Neural progenitor cell (in vitro differentiated cells): ENCODE measurements at places on chromosomes 5 and 9. TPM values are rescaled to one million over a fixed set of nuclear protein-coding genes. Genes with fewer than 3 reads are reported as not detected.

DNA sequence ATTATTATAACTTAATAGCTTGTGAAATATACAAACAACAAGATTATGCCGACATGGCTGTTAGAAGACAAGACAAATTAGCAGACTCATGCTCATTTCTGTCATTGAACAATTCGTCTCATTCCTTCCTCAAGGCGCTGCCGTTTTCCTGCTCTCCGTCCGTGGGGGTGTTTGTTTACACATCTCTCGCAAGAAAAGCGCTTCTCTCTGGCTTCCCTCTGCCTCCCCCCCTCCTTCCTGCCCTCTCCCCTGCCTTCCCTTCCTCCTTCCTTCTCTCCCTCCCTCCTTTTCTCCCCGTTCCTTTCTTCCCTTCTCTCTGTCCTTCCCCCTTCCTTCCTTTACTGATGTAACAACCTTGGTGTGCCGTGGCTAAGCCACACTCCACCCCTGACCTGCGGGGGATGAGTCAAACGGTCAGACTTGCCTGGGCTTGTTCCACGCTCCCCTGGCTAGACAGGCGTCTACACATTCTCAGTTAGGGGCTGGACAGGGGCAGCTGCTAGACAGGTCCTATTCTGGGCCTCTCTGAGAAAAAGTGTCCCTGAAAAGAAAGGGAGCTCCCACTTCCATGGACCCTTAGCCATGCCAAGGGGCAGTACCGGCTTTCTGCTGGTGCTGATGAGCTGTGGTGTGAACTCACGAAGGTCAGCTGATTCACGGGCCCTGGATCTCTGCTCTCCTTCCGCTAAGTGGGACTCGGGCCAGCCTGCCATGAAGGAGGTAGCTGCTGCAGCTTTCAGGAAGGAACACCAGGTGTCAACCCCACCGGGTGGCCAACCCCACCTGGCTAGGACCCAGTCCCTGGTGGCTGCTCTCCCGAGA lies 32.0 kb upstream of the SPTLC1 start:
- peaks cover 20% of the 10 kb centered on the region for H3K27me3 ChIP-seq
- H3K36me3 ChIP-seq, result no peaks in the 10 kb centered on the region
- no peak overlapping the region for H3K27ac ChIP-seq
- DNase-seq, result no peak
- no peak overlapping the region for H3K4me3 ChIP-seq

DNA sequence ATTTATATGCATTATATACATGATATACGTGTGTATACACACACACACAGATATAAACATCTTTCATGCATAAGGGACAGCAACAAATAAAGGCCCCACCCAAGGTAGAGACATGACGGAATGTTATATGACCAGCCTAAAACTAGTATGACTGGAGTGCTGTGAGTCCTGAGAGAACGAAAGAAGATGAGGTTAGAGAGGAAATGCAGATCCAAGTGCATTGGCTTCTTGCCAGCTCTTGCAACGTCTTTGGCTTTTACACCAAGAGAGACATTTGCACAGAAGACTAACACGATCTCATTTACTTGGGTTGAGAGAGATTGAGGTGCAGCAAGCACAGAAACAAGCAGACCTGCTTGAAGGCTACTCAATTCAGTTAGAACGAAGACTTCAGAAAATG lies 23.0 kb downstream of the CDH10 start:
- H3K27me3 ChIP-seq, result no peaks in the 10 kb centered on the region
- no peaks in the 10 kb centered on the region for H3K36me3 ChIP-seq
- no peak overlapping the region for H3K27ac ChIP-seq
- H3K4me1 ChIP-seq, result no peaks in the 10 kb centered on the region
- DNase-seq, result no peak
- H3K4me3 ChIP-seq, result no peak overlapping the region

- H3K4me3 ChIP-seq, result no peak overlapping the region
- peak; percentile 66 for DNase-seq
- H3K4me1 ChIP-seq, result peaks cover 46% of the 10 kb centered on the region
- no peaks in the 10 kb centered on the region for H3K36me3 ChIP-seq
- no peak overlapping the region for H3K27ac ChIP-seq
- H3K27me3 ChIP-seq, result peaks cover 43% of the 10 kb centered on the region
Measured at GRCh38 chr5:3195994-3196393, 399.6 kb upstream of the IRX1 start.

GRCh38 chr9:130923611-130924447 lies 15.2 kb downstream of the FIBCD1 start:
- H3K4me3 ChIP-seq, result no peak overlapping the region
- H3K27me3 ChIP-seq, result no peaks in the 10 kb centered on the region
- no peak overlapping the region for H3K27ac ChIP-seq
- peaks cover 39% of the 10 kb centered on the region for H3K4me1 ChIP-seq
- DNase-seq, result no peak

DNA sequence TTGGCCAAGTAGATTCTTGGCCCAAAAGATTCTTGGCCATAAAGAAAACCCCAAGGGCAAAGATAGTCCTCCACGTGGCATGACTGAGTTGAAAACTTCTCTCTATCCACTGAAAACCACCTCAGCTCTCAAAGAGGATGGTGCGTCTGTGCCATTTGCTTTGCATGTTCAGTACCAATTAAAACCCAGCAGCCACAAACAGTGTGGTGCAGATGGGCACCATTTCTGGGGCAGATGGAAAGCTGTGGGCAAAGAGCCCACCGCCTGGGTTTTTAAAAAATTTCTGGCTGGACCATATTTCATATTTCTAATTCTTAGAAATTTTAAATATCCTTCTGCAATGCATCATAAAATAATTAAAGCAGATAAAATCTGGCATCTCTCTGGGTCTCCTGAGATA lies 84.5 kb upstream of the PUM3 start:
- no peaks in the 10 kb centered on the region for H3K27me3 ChIP-seq
- H3K4me1 ChIP-seq, result peaks cover 10% of the 10 kb centered on the region
- H3K4me3 ChIP-seq, result no peak overlapping the region

DNA sequence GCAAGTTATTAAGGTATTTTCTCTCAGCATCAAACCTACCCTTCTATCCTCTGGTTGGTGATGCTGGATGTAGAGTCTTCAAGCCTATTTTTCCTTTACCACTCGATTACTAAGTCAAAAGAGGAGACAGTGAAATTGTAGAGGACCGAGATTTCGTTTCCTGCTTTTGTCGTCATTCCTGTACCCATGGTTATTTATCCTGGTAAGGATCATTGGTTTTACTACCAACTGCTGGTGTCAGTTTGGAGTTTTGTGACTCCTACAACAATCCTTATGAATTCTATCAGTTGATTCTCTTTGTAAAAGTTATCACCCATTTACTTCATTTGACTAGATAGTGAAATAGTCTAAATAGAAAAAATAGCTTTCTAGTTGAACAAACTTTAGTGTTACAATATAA lies 2028.2 kb upstream of the ACO1 start:
- H3K27ac ChIP-seq, result no peak overlapping the region
- H3K4me3 ChIP-seq, result no peak overlapping the region
- no peak for DNase-seq
- H3K36me3 ChIP-seq, result no peaks in the 10 kb centered on the region
- H3K4me1 ChIP-seq, result no peaks in the 10 kb centered on the region

GRCh38 chr9:77735494-77735893 lies 87.4 kb upstream of the GNA14 start:
- no peaks in the 10 kb centered on the region for H3K36me3 ChIP-seq
- H3K27me3 ChIP-seq, result no peaks in the 10 kb centered on the region
- no peak for DNase-seq
- H3K4me1 ChIP-seq, result no peaks in the 10 kb centered on the region
- H3K4me3 ChIP-seq, result no peak overlapping the region

DNA sequence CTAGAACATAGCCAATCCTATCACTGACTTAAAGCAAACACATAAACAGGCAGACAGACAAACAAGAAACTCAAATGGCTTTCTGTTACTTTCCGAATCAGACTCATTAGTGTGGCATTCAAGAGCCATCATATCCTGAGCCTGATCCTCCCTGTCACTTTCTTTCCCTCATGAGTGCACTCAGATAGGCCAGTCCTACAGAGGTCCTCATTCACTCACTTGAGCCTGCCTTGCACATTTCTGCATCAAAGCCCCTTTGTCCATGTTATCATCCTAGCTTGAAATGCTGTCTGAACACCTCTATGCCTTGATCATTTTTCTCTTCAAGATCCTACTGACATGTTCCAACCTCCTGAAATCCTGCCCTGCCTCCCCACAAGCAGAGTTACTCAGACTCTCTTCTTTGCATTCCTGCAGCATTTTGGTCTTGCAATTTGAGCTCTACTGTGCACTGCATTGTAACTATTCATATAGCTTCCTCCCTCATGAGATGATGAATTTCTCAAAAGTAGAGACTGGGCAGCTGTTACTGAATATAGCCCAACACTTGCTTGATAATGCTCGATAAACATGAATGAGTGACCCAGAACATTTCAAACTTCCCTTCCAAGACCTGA lies 126.9 kb downstream of the PALM2AKAP2 start:
- H3K4me3 ChIP-seq, result no peak overlapping the region
- no peaks in the 10 kb centered on the region for H3K36me3 ChIP-seq
- H3K27me3 ChIP-seq, result no peaks in the 10 kb centered on the region
- H3K27ac ChIP-seq, result no peak overlapping the region
- DNase-seq, result no peak

DNA sequence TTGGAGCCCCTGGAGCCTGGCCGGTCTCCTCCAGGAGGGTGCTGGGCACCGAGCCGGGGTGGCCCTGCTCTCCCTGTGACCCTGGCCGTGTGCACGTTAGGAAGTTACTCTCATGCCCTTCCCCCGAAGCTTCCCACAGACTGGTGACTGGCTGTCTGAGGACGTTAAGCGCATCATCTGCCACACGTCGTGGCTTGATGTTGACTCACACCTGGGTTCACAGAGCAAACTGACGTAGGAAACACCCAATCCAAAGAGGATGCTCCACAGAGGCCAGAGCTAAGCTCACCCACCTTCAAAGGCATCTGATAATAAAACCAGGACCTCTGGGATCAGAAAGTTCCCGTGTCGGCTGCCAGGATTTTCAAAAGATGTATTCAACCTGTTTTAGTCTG lies 152.9 kb upstream of the PHYKPL start:
- H3K27ac ChIP-seq, result no peak overlapping the region
- no peaks in the 10 kb centered on the region for H3K36me3 ChIP-seq
- DNase-seq, result no peak
- no peak overlapping the region for H3K4me3 ChIP-seq

- no peaks in the 10 kb centered on the region for H3K4me1 ChIP-seq
- no peak overlapping the region for H3K4me3 ChIP-seq
- no peak overlapping the region for H3K27ac ChIP-seq
- peaks cover 6% of the 10 kb centered on the region for H3K36me3 ChIP-seq
Measured at GRCh38 chr9:34211395-34211794, 32.6 kb downstream of the UBAP1 start.

PCDHGB2 gene
- 2.1 and 2.2 TPM in 2 replicates for total RNA-seq

DMRT2 gene
- total RNA-seq, result not detected in 2 replicates

CDKN2AIPNL gene
- 61.7 and 78.9 TPM in 2 replicates for total RNA-seq

UHRF2 gene
- 87.1 and 114 TPM in 2 replicates for total RNA-seq

CDHR2 gene
- total RNA-seq, result not detected in 2 replicates

PCDHA2 gene
- total RNA-seq, result 3.7 and 5.9 TPM in 2 replicates

DMGDH gene
- total RNA-seq, result 0.32 and 1.4 TPM in 2 replicates

IL13 gene
- not detected in 2 replicates for total RNA-seq

SPINK7 gene
- total RNA-seq, result not detected in 2 replicates

MAMDC2 gene
- 20.9 and 28.7 TPM in 2 replicates for total RNA-seq

IL7R gene
- total RNA-seq, result not detected in 2 replicates

DMRTA1 gene
- 14.0 and 21.3 TPM in 2 replicates for total RNA-seq
